Stimulated activated CD8-positive, alpha-beta memory T cell treated with anti-CD3 and anti-CD28 coated beads, Interleukin-7, amount 100 ng/mL, for 48 hours (primary cell): ENCODE measurements at places on chromosomes 4 and X.
A peak's percentile ranks its signal among the peaks of the same experiment; 100 is the strongest.

GRCh38 chrX:139200793-139201192 is 329.7 kb upstream of the F9 start:
- no peak for DNase-seq

DNA sequence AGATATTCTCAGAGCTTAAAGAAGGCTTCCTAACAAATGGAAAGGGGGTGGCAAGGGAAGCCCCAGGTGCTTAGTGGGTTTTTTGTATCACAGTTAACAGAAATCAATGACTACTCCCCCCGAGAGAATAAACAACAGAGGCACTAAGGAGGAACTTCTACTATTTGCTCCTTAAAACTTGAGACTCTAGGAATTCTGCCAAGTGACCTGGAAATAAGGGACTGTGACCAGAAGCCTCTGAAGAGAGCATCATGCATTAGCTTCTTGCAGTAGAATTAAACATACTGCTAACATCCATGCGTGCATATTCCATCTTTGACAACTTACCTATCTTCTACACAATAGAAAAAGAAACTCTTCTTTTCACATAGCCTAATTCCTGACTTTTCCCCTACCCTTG is 86.8 kb downstream of the CAMK2D start:
- no peak for DNase-seq

- no peak for DNase-seq
Observed at GRCh38 chr4:118682928-118683327, 2.3 kb upstream of the METTL14 start.

DNA sequence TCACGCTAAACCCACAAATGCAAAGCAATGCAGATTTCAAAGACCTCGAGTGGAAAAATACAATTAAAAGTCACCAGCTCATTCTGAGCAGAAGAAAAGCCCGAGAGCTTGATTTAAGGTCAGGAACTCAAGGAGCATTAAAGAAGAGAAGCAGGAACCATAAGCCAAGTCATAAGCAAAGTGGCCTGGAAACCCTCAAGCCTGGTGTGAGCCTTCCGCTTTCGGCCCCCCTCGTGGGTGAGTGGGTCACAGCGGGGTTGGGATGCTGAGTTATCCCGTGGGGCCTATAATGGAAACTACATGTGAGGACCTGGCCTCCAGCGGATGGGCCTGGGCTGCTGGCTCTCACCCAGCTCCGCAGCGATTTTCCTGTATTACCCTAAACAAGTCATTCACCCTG is 504.3 kb downstream of the RAB28 start:
- DNase-seq = no peak

DNA sequence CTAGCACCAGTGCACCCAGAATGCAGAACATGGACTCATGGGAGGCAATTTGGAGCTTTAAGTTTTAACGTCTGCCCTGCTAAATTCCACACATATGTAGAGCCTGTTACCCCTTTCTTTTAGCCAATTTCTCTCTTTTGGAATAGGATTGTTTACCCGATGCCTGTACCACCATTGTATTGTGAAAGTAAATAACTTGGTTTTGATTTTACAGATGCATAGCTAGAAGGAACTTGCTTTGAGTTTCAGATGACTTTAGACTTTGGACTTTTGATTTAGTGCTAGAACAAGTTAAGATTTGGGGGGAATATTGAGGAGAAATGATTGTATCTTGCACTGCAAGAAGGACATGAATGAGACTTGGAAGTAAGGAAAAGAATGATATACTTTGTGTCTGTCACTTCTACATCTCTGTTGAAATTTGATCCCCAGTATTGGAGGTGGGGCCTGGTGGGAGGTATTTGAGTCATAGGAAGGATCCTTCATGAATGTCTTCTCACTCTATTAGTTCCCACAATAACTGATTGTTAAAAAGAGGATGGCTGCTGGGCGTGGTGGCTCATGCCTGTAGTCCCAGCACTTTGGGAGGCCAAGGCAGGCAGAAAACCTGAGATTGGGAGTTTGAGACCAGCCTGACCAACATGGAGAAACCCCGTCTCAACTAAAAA is 794.8 kb upstream of the LCORL start:
- DNase-seq = no peak

GRCh38 chr4:184267673-184268583 is 50.3 kb upstream of the ENPP6 start:
- peak; percentile 81 for DNase-seq

GRCh38 chr4:101347267-101347556 is at the start of gene PPP3CA:
Gene PPP3CA (minus strand): TSS chr4:101347526.
- DNase-seq = no peak

DNA sequence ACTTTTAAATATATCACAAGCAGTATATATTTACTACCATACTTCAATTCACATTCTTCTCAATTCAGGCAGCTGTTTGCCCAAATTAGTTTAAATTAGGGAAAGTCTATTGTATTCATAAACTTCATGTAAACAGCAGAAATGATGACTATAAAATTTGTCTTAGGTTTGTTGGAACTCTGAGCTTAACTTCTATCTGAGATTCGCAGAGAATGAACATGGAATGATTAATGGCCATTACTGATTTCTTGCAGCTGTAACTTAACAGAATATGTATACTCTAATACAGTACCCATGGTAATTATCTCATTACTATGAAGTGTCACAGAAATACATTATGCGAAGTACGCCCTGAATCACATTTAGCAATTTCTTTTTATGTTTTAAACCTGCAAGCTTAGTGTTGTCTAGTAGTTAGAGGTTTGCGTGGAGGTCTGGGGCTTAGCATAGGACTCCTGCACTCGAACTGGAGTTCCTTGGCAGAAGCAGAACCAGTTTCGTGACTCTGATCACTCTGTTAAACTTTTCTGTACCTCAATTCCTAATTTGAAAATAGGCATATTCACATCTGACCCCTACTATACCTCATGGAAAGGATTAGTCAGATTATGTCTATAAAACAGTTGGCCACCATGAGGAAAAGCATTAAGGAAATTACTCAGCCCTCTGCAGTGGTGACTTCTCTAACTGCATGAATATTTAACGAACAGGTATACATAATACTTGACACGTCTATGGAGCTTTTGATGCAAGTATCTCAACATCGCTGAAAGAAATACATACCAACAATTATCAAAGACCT is 243.2 kb downstream of the MGST2 start:
- no peak for DNase-seq

- no peak for DNase-seq
Observed at GRCh38 chr4:158770671-158771070, 1.8 kb downstream of the FNIP2 start.

DNA sequence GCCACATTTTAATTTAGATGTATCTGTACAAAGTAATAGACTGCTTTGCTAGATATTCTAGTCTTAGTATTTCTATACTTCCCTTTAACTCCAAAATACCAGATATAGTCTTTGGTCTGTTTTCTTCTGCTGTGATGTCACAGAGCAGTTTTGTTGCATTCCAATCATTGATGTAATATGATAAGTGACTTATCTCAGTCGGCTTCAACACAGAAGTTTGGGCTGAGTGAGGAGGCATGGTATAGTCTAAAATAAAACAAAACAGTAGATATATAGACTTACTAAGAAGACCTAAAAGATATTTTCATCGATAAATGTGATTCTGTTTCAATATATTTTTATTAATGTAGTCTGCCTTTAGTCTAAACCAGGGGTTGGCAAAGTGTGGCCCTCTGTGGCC is 169.9 kb downstream of the DCK start:
- no peak for DNase-seq

DNA sequence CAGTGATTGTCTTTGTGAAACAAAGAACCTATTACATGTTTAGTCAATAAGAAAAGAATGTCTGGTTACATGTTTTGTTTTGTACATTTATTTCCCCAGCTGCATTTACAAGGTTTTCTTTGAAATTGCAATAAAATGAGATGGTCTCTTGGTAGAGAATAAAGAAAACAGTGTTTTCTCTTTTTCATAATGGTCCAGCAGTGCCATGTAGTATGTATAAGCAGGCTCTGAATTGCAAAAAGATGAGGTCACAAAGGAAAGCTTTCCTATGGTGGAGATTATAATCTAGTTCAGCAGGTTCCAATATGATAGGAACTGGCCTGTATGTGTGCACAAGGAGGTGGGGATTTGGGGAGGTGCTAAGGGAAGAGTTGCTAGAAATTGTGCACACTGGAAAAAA is 1417.3 kb downstream of the STIM2 start:
- no peak for DNase-seq

GRCh38 chr4:37803348-37803973 is 23.0 kb upstream of the PGM2 start:
- no peak for DNase-seq

GRCh38 chr4:40952672-40953071 is 202.9 kb downstream of the NSUN7 start:
- DNase-seq = no peak

DNA sequence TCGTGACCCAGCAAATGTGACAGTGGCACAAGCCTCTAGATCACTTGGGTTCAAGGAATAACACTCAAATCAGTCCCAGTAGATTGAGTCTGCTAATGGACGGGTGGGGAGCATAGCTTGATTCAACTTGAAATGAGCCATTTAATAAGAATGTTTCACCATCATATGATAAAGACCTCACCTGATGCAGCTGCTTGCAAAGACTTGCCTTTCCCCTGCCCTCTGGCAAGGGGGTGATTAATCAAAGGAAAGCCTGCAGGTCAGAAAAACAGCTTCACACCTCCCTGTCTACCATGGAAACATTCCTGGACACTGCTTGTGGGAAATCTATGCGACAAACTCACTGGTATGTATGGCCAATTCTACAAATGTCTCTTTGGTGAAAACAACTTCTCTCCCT is 54.5 kb downstream of the CD99L2 start:
- DNase-seq = no peak

DNA sequence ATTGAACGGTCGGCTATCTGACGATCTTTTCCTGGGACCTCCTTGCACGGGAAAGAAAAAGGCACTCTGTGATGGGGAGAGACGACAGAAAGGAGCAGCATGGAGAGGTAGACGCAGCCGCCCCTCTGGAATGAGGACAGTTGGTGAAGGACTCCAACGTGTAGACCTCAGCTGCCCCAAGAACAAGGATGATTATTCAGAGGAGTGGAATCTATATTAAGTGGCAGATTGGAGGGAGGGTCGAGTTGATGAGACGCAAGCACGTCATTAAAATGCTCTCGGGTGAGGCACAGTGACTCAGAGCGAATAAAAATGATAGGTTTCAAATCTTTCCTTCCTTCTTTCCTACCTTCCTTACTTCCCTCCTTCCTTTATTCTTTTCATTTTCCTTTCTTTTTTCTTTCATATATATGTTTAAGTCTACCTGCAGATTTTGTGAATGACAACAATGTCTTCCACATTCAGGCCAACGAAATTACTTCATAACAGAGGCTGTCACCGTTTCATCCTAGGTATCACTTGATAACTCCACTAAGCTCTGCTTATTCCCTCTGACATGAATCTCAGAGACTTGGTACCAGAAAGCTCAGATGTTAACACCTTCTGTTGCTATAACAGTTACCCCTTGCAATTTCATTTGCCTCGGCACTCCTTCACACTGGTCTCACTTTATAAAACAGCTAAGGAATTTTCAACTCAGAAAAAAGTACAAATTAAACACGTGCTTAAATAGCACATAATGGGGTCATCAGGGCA is 110.0 kb upstream of the PPARGC1A start:
- no peak for DNase-seq

- no peak for DNase-seq
Observed at GRCh38 chr4:3427134-3427476, 14.7 kb upstream of the HGFAC start.

GRCh38 chr4:56927196-56927595 is 19.5 kb downstream of the REST start:
- DNase-seq = no peak
